Chondrocyte (in vitro differentiated cells): ENCODE measurements at places on chromosomes 2 and 18.

DNA sequence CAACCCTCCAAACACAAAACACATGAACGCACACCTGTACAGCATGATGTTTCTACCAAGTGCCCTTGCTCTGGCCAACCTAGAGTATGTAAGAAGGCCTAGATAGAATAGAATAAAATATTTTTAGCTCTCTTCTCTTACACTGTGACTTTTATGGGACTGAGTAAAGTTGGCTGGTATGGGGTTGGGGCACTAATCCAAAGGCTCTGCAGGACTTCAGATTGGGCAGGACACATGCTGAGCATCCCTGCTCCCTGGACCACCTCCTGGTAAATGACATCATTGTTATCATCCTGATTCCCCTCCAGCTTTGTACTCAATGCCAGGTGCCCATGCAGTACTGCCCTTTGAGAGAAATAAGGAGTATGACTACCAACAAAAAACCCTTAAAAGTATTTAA, 322.2 kb downstream of the SLC8A1 start:
- H3K4me1 ChIP-seq = peaks cover 55% of the 10 kb centered on the region
- H3K36me3 ChIP-seq = peaks cover 2% of the 10 kb centered on the region
- no peaks in the 10 kb centered on the region for H3K27me3 ChIP-seq
- DNase-seq = no peak

- H3K36me3 ChIP-seq = no peaks in the 10 kb centered on the region
- H3K27ac ChIP-seq = no peak overlapping the region
- no peaks in the 10 kb centered on the region for H3K27me3 ChIP-seq
- no peak for DNase-seq
- H3K4me1 ChIP-seq = no peaks in the 10 kb centered on the region
- H3K4me3 ChIP-seq = no peak overlapping the region
These were observed 72.3 kb upstream of the CCDC68 start for GRCh38 chr18:55031576-55031975.

DNA sequence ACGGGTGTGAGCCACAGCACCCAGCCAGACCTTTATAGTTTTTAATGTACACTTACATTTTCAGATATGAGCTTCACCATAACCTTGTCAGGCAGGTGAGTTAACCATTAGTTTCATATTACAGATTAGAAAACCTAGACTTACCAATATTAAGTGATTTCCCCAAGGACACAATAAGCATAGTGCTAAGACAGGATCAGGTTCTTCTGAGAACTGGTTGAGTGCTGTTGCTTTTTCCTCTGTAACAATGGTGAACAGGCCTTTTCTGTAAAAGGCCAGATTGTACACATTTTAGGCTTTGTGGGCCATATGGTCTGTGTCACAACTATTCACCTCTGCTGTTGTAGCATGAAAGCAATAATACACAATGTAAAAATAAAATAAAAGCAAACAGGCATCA, 332.0 kb downstream of the PIK3C3 start:
- no peak for DNase-seq
- no peaks in the 10 kb centered on the region for H3K4me1 ChIP-seq
- no peaks in the 10 kb centered on the region for H3K27me3 ChIP-seq
- H3K4me3 ChIP-seq = no peak overlapping the region
- no peak overlapping the region for H3K27ac ChIP-seq

DNA sequence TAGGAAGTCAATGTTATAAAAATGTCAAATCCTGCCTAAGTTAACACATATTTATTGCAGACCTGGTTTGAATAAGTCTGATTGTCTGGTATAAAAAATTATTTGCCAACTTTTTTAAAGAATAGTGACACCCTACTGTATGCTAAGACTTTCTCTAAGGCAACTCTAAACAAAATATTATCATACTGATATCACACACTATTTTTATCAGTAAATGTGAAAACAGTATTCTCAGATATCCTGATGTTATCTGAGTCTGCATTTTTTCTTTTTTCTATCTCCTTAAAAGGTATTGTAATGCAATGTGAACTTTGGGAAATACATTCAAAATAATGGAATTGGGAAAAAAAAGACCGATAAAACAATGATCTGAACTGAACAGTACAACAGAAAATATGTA, 127.1 kb downstream of the DOCK10 start:
- DNase-seq = no peak
- H3K36me3 ChIP-seq = no peaks in the 10 kb centered on the region
- peaks cover 29% of the 10 kb centered on the region for H3K4me1 ChIP-seq
- no peak overlapping the region for H3K4me3 ChIP-seq
- peak overlapping the region; percentile 85 for H3K27ac ChIP-seq

DNA sequence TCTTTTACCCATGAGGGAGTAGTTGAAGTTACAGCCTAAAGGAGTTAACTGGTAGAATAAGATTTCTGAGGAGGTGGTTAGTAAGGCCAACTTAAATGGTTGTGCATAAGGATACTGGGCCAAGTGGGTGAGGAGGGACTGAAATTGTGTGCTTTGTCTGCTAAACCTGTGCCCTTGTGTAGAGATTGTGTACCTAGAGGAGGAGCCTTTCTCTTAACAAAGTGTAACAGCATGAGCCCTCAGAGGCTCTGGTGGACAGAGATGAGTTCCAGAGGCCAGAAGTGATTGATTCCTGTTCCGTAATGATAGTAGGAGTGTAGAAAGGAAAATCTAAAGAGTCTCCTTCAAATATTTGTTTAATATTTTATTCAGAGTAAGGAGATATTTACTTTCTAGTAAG, 42.9 kb downstream of the OTX1 start:
- no peaks in the 10 kb centered on the region for H3K4me1 ChIP-seq
- no peak overlapping the region for H3K27ac ChIP-seq
- DNase-seq = no peak
- no peak overlapping the region for H3K4me3 ChIP-seq
- peaks cover 1% of the 10 kb centered on the region for H3K36me3 ChIP-seq
- peaks cover 23% of the 10 kb centered on the region for H3K27me3 ChIP-seq

GRCh38 chr18:75829091-75829490, 401.6 kb upstream of the SMIM21 start:
- no peaks in the 10 kb centered on the region for H3K27me3 ChIP-seq
- no peak overlapping the region for H3K27ac ChIP-seq
- no peaks in the 10 kb centered on the region for H3K36me3 ChIP-seq
- H3K4me3 ChIP-seq = no peak overlapping the region
- no peaks in the 10 kb centered on the region for H3K4me1 ChIP-seq

GRCh38 chr2:59806486-59806885, 747.0 kb downstream of the BCL11A start:
- peaks cover 4% of the 10 kb centered on the region for H3K27me3 ChIP-seq
- no peaks in the 10 kb centered on the region for H3K4me1 ChIP-seq
- DNase-seq = no peak

- no peaks in the 10 kb centered on the region for H3K27me3 ChIP-seq
- no peak for DNase-seq
- peaks cover 56% of the 10 kb centered on the region for H3K4me1 ChIP-seq
- peak overlapping the region; percentile 65 for H3K4me3 ChIP-seq
- H3K27ac ChIP-seq = peak overlapping the region; percentile 98
These were observed 120.8 kb downstream of the GAREM1 start for GRCh38 chr18:32349728-32350395.

DNA sequence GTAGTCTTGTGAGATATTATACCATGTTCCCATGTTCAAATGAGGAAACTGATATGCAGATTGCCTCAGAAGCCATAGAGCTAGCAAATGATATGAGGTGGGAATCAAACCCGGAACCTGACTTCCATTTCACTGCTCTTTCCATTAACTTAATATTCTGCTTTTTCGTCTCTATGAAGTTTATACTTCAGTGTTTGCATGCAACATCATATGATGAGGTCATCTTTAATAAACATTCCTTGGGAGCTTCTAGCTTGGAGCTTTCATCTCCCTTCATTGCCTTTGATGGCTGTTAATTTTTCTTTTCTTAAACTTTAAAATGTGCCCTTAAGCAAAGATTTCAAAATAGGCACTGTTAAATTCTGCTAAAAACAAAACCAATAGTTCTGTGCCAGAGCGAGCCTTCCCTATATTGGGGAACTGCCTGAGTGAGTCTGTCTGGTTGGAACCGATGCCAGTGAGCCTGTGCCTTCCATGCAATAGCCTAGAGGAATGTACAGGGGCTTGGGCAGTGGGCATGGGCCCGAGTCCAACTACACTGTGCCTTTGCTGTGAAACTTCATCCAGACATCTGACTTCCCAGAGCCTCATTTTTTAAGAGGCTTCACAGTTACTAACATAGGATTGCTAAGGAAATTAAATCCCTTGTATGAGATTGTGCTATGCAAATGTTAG, 91.1 kb upstream of the TMEM200C start:
- no peaks in the 10 kb centered on the region for H3K36me3 ChIP-seq
- H3K27me3 ChIP-seq = peaks cover 2% of the 10 kb centered on the region
- no peaks in the 10 kb centered on the region for H3K4me1 ChIP-seq
- H3K4me3 ChIP-seq = no peak overlapping the region
- H3K27ac ChIP-seq = no peak overlapping the region

- H3K4me3 ChIP-seq = no peak overlapping the region
- H3K27me3 ChIP-seq = peaks cover 35% of the 10 kb centered on the region
- H3K36me3 ChIP-seq = peaks cover 2% of the 10 kb centered on the region
- no peak overlapping the region for H3K27ac ChIP-seq
These were observed 35.7 kb downstream of the INHBB start for GRCh38 chr2:120381661-120382060.

GRCh38 chr2:6421138-6421730, 444.5 kb downstream of the CMPK2 start:
- H3K27me3 ChIP-seq = no peaks in the 10 kb centered on the region
- H3K27ac ChIP-seq = no peak overlapping the region
- no peak overlapping the region for H3K4me3 ChIP-seq

DNA sequence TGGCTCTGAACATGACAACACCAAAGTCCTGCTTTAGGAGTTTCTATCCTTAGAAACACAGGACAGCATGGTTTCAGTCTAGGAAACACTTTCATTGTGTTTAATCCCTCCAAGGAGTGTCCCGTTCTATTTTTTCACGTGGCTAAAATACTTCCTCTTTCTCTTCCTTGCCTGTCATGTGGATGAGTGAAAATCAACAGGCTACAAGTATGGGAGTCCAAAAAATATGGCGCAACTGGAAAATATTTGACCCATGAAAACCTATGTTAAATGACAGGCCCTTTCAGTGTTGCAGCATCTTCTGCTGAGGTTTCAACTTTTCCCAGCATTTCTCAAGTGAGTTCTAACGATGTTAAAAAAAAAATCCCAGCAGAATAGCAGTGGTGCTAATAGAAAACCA, 146.3 kb downstream of the LAMA3 start:
- H3K4me1 ChIP-seq = peaks cover 17% of the 10 kb centered on the region
- no peak overlapping the region for H3K4me3 ChIP-seq
- no peaks in the 10 kb centered on the region for H3K27me3 ChIP-seq
- H3K27ac ChIP-seq = no peak overlapping the region

- H3K27me3 ChIP-seq = peaks cover 7% of the 10 kb centered on the region
- no peak overlapping the region for H3K4me3 ChIP-seq
- DNase-seq = peak; percentile 75
- H3K36me3 ChIP-seq = no peaks in the 10 kb centered on the region
- H3K4me1 ChIP-seq = peaks cover 13% of the 10 kb centered on the region
These were observed 23.2 kb downstream of the KCNF1 start for GRCh38 chr2:10934979-10935350.

DNA sequence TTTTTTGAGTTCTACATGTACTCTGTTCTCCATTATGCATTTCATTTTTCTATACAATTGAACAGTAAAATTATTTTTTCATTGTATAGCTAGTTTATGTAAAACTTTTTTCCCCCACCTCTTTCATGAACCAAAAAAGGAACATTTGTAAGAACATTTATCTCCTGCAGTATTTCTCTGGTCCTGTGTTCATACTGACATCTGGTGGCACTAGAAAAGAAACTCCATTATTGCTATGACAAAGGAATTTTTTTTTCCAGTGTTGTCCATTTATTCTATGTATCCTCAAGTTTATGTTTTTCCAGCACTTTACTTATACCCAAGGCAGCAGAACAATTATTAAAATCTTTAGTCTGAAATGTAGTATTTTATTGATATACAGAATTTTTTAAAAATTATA, 27.4 kb upstream of the CHAC2 start:
- peaks cover 11% of the 10 kb centered on the region for H3K36me3 ChIP-seq
- no peak overlapping the region for H3K27ac ChIP-seq
- peaks cover 41% of the 10 kb centered on the region for H3K4me1 ChIP-seq
- no peak for DNase-seq
- no peaks in the 10 kb centered on the region for H3K27me3 ChIP-seq

DNA sequence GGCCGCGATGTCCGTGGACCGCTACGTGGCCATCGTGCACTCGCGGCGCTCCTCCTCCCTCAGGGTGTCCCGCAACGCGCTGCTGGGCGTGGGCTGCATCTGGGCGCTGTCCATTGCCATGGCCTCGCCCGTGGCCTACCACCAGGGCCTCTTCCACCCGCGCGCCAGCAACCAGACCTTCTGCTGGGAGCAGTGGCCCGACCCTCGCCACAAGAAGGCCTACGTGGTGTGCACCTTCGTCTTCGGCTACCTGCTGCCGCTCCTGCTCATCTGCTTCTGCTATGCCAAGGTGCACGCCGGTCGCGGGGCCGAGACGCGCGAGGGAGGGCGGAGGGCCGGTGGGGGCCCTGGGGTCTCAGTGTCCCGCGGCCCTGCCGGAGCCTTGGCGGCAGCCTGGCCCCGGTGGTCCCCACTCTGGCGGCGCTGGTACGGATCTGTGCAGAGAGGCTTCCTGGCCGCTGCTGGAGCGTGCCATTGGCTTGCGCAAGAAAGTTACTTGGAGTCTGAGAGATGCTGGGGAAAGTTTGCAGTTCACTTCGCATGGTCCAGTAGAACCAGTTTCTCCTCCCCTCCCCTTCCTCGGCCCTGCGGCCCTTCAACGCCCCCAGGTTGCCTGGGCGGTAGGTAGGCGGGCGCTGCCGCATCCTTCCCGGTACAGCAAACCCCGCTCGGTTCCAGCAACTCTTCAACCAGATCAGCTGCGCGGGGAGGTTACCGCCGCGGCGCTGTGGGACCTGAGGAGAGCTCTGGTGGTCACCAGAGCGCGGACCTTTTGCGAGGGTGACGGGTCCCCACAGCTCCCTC, 1.5 kb downstream of the GALR1 start:
- no peak for DNase-seq
- H3K27me3 ChIP-seq = peaks cover 73% of the 10 kb centered on the region
- H3K4me3 ChIP-seq = peak overlapping the region; percentile 7
- H3K4me1 ChIP-seq = peaks cover 13% of the 10 kb centered on the region
- no peak overlapping the region for H3K27ac ChIP-seq

DNA sequence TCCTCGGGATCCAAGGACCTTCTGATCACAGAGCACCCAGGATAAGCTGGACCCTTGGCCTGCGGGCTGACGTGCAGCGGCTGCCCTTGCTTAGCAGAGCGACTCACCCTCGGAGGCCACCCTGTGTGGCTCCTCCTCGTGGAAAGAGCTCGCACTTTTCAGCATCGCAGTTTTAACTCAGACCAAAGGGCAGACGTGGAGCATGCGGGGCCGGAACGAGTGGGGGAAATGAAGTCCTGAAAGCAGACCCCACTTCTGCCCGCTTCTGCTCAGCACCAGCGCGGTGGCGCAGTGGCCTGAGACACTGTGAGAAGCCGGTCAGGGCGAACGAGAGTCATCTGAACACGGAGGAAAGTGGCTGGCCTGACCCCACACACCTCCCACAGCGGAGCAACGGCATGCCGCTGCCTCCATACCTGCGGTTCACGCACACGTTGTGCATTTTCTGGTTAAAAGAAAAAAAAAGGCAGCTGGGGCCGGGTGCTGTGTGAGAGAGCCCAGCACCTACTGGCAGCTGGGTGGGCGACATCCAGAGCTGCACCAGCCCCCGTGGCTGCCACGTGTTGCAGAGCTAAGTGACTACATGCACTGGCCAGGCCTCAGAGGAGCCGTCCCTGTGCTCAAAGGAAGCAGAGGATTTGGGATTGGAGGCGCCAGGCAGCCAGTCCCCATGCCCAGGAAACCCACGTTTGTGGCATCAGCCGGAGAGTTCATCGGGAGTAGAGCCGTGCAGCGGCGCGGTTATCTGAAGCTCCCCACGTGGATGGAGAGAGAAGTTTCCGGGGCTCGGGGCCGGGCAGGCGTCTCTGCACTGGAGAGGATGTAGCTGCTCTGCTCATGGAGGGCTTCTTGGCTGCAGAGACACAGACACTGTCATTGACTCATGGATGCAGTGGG, 89.7 kb downstream of the USP40 start:
- peaks cover 16% of the 10 kb centered on the region for H3K36me3 ChIP-seq
- H3K4me3 ChIP-seq = no peak overlapping the region
- H3K27ac ChIP-seq = no peak overlapping the region
